Activated CD8-positive, alpha-beta T cell treated with anti-CD3 and anti-CD28 coated beads, Interleukin-2, amount 10 ng/mL, durations not matched to agents 7 days and 5 days (primary cell): ENCODE measurements at places on chromosomes 5 and 9.

- no peak for DNase-seq
- peaks cover 18% of the 10 kb centered on the region for H3K36me3 ChIP-seq
- peak overlapping the region; percentile 96 for H3K4me3 ChIP-seq
- peak overlapping the region; percentile 100 for H3K27ac ChIP-seq
- H3K4me1 ChIP-seq, result peaks cover 42% of the 10 kb centered on the region
Observed at GRCh38 chr5:42948961-42949347, 91.2 kb downstream of the ANXA2R start.

GRCh38 chr5:92467695-92468094 lies 1084.6 kb upstream of the ARRDC3 start:
- H3K4me1 ChIP-seq, result no peaks in the 10 kb centered on the region
- H3K4me3 ChIP-seq, result no peak overlapping the region
- H3K27ac ChIP-seq, result no peak overlapping the region

DNA sequence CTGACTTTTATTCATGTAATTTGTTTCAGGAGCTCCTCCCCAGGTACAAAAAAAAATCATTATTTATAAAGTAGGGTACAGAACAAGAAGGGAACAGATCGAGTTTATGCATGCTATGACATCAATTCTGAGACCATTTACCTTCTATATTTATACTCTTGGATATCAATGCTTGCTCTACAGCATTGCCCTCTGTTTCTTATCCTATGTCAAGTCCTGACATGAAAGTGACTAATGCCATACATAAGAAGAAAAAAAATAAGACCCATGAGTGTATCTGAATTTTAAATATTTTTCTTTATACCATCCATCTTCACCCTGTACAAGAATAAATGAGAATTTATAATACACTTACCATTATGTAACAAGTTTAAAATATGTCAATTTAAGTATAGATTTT lies 2016.3 kb upstream of the CDH9 start:
- H3K27me3 ChIP-seq, result no peaks in the 10 kb centered on the region
- H3K27ac ChIP-seq, result no peak overlapping the region
- H3K4me3 ChIP-seq, result no peak overlapping the region
- H3K4me1 ChIP-seq, result no peaks in the 10 kb centered on the region
- no peak for DNase-seq

GRCh38 chr5:154349626-154350264 lies 96.1 kb upstream of the SAP30L start:
- DNase-seq, result no peak
- H3K36me3 ChIP-seq, result no peaks in the 10 kb centered on the region
- no peak overlapping the region for H3K27ac ChIP-seq
- H3K4me1 ChIP-seq, result peaks cover 13% of the 10 kb centered on the region
- no peaks in the 10 kb centered on the region for H3K27me3 ChIP-seq
- H3K4me3 ChIP-seq, result no peak overlapping the region

GRCh38 chr5:90477621-90478215 lies 3.1 kb downstream of the POLR3G start:
- no peaks in the 10 kb centered on the region for H3K36me3 ChIP-seq
- no peaks in the 10 kb centered on the region for H3K27me3 ChIP-seq
- DNase-seq, result no peak
- no peak overlapping the region for H3K4me3 ChIP-seq

DNA sequence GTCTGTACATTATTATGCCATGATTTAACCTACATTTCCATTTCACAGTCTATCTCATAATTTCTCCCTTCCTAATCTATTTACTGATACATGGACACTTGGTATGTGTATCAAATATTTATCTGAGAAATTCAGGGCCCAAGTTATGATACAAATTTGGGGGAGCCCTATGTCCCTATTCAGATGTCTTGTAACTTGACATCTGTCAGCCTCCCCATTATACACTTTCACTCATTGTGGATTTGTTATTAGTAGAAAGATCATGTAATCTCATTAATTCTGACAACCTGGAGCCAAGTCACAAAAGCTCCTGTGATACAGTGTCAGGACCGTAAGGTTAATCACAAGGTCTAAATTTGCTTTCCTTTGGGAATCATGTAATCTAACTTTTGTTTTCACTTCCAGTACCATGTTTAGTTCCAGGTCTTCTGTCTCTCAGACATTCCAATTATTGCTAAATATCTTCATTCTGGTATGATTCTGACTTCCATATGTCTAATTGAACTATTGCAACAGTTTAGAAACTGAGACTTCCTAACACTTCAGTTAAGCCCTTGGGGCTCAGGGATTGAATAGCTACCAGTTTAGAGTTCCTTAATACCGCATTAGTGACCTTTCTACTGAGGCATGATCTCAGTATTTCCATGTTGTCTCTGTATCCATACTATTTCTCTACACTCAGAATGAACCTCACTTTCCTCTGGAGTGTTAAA lies 182.9 kb upstream of the NUDT12 start:
- no peak overlapping the region for H3K27ac ChIP-seq
- H3K36me3 ChIP-seq, result no peaks in the 10 kb centered on the region
- no peaks in the 10 kb centered on the region for H3K4me1 ChIP-seq
- DNase-seq, result no peak
- no peak overlapping the region for H3K4me3 ChIP-seq
- no peaks in the 10 kb centered on the region for H3K27me3 ChIP-seq
